ENCODE measurements at places on chromosomes 12 and 14. TPM values are rescaled to one million over a fixed set of nuclear protein-coding genes. Genes with fewer than 3 reads are reported as not detected.

Gene SYNE3
- total RNA-seq = 18.8 TPM

Gene REC8
- 29.6 TPM for total RNA-seq

Gene TSPAN19
- not detected for total RNA-seq

Gene PYM1
- 24.9 TPM for total RNA-seq

Gene ERC1
- total RNA-seq = 66.1 TPM

Gene GSC
- not detected for total RNA-seq

Gene PPP1R3E
- total RNA-seq = 4.1 TPM

Gene RBM19
- 34.4 TPM for total RNA-seq
